T follicular helper cell (primary cell): ENCODE measurements at places on chromosomes 1 and 21.

DNA sequence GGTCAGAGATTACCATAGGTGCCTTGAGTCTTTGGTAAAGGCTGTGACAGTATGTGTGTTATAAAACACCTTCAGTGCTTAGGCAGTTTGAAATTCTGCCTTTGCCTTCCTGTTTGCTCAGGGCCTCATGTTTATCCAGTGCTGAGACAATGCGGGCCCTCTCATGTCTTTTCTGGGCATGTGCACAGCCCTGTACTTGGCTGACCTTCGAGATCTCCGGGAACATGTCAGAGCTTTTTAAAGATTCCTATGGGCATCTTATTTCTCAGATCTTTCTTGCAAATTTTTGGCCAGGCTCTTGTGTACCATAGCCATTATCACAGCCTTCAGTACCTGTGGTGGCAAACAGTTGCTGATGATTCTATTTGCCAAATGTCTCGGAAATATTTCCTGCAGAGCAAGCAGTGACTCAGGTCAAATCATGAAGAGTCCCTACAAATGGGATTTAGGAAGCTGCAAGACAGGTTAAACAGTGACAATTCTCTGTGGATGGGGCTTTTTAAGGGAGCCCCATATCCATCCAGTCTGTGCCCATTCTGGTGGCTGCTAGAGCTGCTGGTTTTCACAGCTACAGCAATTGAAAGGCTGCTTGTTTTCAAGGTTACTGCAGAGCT is 42.1 kb downstream of the HOOK1 start:
- no peak for DNase-seq

DNA sequence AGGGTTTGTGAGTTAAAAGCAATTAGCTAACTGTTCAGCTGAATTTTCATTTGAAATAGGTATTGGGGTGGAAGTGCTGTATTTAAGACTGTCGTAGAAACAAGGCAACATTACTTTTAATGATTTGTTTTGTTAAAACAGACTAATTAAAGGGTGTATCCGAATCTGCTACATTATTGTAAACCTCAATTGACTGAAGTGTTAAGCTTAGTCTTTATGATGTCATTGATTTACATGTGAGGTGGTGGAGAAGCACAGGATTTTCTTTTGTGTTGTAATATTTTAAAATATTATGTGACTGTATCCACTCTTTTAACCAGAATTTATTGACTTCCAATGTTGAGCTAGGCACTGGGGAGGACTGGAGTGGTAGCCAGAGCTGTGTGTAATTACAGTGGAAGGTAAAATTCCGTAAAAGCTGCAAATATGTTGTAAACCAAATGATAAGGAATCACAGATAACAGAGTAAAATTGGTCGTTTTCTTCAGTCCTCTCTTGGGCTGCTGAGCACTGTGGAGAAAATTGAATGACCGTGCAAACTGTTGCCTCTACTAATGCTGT is 1.6 kb downstream of the HOOK1 start:
- no peak for DNase-seq

- no peak for DNase-seq
Measured at GRCh38 chr1:70142075-70142474, 63.3 kb downstream of the LRRC40 start.

DNA sequence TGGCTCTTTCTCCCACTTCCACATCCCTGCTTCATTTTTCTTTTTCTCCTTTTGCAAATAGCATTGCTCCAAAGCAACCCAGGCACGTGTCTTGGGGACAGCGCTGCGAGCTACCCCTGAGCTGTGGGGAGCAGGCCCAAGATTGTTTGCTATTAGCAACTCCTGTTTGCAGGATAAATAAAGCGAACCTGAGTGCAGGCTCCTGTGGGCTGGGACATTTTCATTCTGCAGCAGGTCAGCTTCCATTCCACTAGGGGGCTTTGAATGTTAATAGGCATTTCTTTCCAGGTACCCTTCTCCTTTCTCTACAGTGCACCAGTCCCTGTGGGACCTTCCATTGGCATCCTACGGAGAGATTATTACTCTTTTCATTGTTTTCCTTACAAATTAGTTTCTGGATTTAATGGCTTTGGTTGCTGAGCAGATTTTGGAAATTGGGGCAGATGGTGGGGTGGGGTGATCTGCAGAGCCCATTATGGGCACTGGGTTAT is 54.0 kb downstream of the OLFML3 start:
- no peak for DNase-seq

DNA sequence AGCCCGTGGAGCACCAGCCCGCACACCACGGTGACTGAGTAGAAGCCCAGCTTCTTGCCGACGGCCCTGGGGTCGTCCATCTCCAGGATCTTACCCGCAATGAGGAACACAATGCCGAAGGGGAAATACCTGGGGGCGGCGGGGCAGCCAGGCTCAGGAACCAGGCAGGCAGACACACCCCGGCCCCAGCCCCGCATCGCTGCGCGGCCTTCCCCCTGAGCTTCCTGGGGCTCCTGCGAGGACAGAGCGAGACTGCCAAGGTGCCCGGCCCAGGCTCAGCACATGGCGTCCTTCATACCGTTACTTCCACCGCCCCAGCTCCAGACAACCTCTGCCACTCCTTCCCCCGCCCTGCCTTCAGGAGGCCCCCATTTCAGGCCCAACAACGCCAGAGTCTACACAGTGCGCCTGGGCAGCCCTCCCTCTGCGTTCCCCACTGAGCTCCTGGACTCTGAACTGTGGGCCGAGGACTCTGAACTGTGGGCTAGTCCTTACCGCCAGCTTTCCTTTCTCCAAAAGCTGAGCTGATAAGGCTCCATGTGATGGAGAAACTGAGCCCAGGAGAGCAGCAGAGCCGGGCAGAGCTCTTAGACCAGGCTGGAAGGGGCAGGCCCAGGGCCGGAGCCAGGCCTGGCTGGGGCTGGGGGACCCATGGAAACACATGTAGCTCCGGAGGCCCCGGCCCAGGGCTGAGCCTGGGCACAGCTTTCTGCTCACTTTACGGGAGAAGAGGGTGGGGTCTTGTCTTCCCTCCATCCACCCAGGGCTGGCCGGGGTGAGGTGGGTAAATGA is 30.8 kb downstream of the PODN start:
- no peak for DNase-seq

DNA sequence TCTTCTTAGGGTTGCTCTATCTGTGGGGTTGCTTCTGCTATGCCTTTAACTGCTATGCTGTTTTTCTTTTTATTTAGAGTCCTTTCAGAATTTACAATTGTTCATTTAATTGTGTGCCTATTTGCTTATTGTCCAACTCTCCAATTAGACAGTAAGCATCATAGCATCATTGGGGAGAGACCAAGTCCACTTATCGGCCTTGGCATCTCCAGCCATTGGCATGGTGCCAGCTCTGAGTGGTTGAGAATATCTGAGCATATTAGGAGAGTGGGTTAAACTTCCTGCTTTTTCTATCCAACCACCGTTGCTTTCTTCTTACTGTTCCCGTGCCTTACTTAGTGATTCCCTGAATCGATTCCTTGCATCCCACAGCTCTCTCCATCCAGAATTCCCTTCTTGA is 535.0 kb downstream of the AJAP1 start:
- no peak for DNase-seq

DNA sequence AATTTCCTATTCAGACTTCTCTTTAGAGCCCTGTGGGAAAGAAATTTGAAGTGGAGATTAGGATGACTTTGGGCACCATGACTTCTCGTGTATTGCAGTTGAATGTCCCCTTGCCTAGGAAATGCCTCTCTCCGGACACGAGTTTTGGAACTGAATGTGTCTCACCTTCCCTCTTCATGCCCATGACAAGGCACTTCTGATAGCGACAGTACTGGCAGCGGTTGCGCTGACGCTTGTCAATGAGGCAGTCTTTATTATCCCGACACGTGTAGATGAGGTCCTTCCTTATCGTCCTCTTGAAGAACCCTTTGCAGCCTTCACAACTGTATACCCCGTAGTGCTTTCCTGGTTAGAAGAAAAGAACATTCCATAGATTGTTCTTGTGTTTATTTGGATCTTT is 28.1 kb downstream of the RXRG start:
- no peak for DNase-seq

DNA sequence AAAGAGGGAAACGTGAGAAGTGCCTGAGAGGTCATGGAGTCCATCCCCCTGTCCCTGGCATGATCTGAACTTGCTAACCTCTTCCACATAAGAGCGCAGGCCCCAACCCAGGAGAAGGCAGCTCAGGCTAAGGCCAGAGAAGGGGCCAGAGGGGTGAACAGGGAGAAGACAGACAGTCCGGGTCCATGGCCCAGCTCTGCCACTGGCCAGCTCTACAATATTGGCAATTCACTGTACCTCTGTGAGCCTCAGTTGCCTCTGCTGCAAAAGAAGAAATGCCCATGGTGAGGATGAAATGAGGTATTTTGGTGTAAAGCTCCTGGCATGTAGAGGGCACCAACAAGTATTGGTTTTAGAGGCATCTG is 72.3 kb downstream of the CAMK2N1 start:
- no peak for DNase-seq

GRCh38 chr1:178986204-178986603 is 39.5 kb upstream of the FAM20B start:
- DNase-seq = no peak

DNA sequence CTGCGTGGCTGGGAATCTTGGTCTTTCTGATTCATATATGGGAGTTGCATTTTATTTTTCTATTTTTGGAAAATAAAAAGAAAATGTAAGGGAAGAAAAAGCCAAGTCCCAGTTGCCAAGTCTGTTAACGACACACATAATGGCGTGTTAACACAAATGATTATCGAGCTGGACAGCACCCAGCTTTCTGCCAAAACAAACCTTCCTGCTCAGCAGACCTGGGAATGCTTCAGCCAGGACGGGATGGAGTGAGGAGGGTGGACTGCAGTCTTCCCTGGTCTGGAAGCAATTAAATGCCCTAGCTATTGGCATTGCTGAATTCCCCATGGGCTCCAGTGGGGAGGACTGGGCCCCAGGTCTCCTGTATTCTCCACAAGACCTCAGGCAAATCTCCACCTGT is 184.2 kb upstream of the USP24 start:
- DNase-seq = no peak

- DNase-seq = no peak
Measured at GRCh38 chr1:182957902-182958395, 5.0 kb upstream of the SHCBP1L start.

GRCh38 chr1:213122514-213122929 is 71.5 kb downstream of the RPS6KC1 start:
- no peak for DNase-seq

DNA sequence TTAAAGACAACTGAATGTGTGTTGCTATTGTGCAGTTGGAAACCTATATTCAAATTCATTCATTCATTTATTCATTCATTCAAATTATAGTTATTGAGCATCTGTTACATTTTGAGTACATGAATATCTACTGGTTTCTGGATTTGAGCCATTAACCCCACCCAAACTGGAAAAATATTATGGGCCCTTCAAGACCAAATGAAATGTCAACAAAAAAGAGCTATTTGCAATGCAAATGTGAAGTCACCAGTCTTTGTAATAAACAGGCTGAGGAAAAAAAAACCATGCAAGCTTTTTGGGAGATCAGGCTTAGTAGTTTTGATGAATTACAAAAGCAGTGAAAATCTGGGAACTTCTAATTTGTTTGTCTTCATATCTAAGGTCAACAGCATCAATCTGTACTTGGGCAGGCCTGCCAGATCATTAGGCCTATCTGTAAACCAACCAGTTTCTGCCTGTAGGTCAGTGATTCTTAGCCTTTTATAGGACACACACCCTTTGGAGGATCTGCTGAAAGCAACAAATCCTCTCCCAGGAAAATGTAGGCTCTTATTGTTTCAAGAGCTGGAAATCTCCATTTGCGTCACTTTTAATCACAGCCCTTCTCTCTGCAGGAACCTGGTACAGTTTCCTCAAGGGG is 134.7 kb downstream of the FAM78B start:
- DNase-seq = no peak
